NCI-H524 treated with DMSO at 0.1 percent for 48 hours (cell line): ENCODE measurements at places on chromosomes 5 and 9.

DNA sequence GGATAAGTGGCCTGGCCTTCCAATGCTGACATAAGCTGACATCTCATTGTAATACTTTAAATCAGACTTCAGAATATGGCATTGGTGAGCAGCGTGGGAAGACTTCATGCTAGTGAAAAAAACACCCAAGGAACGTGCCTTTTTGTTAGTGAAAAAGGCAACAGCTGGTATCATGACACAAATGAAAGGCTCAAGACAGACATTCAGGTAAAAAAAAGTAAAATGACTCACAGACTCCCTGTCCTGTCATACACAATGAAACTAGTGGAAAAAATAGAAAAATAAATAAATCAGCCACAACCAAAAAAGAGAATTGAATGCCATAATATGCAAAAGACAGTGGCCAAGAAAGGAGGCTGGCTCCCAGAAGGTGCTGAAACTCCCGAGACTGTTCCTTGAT lies 24.4 kb upstream of the PPP1R2B start:
- DNase-seq = no peak

GRCh38 chr9:132156262-132156661 lies 5.6 kb upstream of the NTNG2 start:
- DNase-seq = no peak

- DNase-seq = no peak
These were observed 716.5 kb downstream of the MTRR start for GRCh38 chr5:8585230-8586018.

DNA sequence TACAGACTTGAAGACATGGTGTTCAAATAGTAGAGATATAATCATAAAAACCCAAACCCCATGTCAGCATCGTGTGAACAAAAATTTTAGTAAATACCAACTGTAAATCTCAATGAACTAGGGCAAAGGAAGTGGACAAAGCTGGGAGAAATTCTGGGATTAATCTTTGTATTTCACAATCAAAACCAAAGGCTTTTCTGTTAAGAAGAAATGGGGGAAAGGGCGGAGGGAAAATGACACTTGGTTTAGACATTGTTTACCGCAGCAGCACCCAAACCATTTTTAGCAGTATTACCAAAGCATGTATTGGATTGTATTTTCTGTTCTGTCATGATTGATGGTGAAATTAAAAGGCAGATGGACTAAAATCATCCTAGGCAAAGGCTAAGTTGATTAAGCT lies 134.2 kb upstream of the PRSS3 start:
- no peak for DNase-seq

DNA sequence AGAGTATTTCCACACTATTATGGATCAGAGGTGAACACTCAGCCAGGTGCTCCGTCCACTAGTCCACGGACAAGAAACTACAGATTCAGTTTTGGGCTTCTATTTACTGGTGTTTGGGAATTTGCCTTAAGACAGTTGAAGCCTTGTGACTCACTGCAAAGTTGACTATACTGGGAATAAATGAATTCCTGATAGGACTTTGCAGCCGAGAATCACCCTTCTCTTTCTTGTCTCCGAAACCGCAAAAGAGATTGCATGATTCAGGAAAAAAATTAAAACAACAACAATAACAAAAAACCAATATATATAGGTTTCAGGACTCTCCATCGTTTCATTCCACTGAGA lies 716 bp downstream of the TMEM171 start:
- no peak for DNase-seq
